ENCODE measurements at places on chromosomes 16 and 17.
A peak's percentile ranks its signal among the peaks of the same experiment; 100 is the strongest.

DNA sequence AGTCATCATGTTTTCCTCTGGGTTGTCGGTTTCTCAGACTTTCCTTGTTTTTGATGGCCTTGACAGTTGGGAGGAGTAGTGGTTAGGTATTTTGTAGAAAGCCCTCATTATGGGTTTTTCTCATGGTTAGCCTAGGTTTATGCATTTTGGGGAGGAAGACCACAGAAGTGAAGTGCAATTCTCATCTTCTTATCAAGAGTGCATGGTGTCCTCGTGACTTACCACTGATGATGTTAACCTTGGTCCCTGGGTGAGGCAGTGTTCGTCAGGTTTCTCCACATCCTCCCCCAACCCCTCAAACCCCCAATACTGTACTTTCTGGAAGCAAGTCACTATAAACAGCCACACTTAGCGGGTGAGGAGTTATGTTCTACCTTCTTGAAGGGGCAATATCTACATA lies 42.3 kb downstream of the BPTF start:
- DNase-seq: no peak

- no peak for DNase-seq
Measured at GRCh38 chr16:4523686-4524085, 14.9 kb downstream of the CDIP1 start.

DNA sequence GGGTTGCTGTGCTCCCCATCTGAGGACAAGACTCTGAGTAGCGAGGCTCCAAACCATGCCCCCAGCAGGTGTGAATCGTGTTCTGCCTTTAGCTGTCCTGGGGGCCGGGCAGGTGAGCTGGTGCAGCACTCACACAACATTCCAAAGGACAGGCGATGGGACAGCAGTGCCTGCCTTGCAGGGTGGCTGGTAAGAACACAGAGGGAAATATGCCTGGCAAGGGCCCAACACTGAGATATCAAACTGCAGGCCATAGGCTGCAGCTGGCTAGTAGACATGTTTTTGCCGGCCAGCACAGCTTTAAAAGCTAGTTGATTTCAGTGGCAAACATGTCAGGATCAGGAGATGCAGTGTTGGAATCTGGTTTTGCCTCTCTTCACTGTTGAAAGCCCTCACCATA lies 23.6 kb downstream of the CLEC16A start:
- DNase-seq: no peak

GRCh38 chr17:58141505-58141904 lies 6.7 kb upstream of the OR4D1 start:
- DNase-seq: no peak

DNA sequence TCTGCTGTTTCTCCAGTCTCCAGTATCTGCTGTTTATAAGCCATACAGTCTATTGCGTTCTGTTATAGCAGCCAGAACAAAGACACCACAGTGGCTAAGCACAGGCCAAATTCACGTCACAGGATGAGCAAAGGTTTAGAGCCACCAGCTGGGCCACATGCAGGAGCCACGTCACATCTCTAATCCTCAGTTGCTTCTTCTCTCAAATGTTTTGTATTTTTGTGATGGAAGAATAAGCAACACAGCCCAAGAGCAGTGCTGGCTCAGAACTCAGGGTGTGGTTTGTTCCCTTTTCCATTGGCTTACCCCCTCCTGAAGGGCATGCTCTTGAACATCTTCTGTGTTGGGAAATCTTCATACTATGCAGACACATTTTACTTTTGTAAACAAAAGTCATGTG lies 309.4 kb upstream of the CDH5 start:
- no peak for DNase-seq

DNA sequence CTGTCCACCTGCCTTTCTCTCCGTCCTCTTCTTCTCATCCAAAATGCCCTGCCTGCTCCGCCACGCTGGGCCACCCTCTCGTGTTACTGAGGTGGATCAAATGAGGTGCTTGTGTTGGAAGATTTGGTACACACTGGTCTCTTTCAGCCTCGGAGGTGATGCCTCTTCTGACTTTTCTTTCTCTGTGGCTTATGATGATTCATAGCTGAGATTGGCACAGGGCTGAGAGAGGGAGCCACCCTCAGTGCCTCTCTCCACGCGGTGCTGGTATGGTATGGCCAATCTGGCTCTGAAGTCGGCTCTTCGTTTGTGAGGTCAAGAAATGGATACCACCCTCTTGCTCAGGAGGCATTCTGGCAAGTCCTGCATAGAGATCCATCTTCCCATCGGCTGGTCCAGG lies 82.4 kb downstream of the PLCG2 start:
- no peak for DNase-seq

- DNase-seq: no peak
Measured at GRCh38 chr16:11630046-11630767, 38.0 kb upstream of the SNN start.

GRCh38 chr16:85172455-85173145 lies 60.3 kb upstream of the CIBAR2 start:
- no peak for DNase-seq

DNA sequence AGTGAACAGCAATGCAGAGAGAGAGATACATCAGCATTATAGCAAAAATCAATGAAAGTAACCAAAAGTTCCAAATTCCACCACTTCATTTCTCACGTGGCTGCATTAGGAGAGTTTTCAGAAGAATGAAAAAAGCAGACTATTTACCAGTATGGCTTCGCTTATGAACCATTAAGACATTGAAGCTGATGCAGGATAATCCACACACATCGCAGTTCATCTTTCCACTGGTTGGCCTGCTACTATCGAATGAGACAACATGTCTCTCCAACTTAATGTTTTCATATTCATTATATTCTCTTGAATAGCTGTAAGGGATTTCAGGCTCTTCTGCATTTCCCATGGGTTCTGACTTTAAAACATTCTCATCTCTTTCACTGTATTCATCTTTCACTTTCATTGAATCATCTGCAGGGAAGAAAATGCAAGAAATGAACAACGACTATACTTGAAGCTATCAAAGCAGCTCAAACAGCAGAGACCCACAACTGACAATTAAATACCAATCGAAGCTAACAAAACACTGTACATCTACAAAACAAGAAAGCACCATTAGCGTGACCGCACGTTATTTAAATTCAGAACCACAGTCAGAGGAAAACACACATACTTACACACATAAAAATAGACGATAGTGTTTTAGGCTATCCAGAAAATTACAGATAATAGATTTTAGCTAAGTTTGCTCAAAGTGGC lies 54.9 kb downstream of the GRB7 start:
- DNase-seq: no peak

DNA sequence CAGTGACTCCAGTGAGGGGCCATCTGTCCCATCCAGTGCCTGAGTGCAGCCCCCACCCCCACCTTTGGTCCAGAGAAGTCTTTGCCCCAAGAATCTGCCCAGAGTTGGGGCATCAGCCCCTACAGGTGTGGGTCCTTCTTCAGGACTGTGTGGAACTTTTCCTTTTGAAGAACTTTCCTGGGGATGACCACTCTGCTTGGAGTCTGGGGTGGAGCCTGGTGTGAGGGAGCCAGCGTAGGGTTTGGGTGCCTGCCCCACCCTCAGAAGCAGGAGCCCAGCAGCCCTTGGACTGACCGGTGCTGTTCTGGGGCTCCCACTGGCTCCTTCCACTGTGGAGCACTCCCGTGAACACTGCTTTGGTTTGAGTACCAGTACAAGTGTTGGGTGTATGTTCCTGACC lies 19.3 kb downstream of the MPRIP start:
- DNase-seq: no peak

DNA sequence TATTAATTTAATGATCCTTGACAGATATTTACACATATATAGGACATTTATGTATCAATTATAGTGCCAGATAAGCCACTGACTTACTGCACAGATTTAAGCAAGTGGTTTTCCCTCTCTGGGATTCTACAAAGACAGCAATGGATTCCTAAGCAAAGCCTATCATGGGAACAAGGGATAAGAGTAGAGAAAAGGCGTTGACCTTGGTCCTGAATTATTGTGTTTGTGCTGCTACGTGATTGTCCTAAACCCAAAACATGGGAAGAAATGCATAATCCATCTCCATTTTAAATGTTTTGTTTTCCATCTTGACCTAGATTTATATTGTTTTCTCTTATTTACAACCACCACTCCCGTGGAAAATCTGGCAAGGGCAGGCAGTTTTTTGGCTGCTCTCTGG lies 14.0 kb downstream of the SLFN11 start:
- no peak for DNase-seq

DNA sequence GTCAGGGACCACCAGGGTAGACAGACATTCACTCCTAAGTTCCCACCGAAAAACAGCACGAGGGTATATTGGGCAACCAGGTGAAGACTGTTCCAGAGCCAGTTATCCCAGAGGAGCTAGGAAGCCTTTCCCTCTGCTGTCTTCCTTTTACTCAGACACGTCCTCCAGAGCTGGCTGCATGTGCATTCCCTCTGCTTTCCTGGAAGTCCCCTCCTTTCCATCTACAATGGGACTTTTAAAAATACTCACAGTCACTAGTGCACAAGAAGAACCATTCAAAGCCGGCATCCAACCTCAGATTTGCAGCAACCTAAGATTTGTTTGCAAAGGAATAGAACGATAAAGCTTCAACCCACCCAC lies 32.5 kb upstream of the CRISPLD2 start:
- no peak for DNase-seq

- no peak for DNase-seq
Measured at GRCh38 chr17:48440669-48441068, 10.7 kb upstream of the SKAP1 start.

DNA sequence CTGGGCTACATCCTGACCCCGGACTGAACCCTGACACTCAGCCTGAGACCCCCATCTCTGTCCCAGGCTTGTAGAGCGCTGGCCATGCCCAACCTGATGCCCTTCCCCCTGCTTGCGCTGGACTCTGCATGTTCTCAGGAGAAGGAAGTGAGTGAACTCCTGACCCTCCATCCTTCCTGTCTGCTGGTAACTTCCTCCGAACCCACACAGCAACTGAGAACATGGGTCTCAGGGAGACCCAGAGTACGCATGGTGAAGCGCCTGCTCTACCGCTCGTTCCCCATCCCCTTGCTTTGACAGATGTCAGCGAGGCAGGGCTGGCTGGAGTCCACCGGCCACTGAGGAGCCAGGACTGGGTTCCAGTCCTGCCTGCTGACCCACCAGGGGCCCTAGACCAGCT lies 6.1 kb downstream of the CAMKK1 start:
- DNase-seq: no peak

- no peak for DNase-seq
Measured at GRCh38 chr16:77946823-77947222, 75.5 kb upstream of the CLEC3A start.

GRCh38 chr16:24015923-24016322 lies 180.1 kb downstream of the PRKCB start:
- no peak for DNase-seq

DNA sequence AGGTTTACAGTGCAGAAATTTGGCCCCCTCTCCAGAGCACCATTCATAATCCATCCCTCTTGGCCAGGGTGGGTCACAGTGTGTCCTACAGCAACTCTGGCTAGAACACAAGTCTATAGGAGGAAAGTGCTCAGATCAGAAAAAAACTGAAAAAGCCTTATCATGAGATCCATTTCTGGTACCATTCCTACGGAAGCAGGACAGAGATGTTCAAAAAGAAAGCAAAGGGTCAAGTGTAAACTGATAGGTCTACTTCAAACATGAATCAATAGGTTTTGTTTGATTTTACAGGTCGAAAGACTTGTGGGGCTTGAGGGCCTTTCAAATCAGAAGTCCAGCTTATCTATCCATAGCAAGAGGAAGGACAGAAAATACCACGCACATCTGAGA lies 326.4 kb downstream of the SOX9 start:
- no peak for DNase-seq

- no peak for DNase-seq
Measured at GRCh38 chr17:16866436-16866835, 105.5 kb downstream of the TNFRSF13B start.

DNA sequence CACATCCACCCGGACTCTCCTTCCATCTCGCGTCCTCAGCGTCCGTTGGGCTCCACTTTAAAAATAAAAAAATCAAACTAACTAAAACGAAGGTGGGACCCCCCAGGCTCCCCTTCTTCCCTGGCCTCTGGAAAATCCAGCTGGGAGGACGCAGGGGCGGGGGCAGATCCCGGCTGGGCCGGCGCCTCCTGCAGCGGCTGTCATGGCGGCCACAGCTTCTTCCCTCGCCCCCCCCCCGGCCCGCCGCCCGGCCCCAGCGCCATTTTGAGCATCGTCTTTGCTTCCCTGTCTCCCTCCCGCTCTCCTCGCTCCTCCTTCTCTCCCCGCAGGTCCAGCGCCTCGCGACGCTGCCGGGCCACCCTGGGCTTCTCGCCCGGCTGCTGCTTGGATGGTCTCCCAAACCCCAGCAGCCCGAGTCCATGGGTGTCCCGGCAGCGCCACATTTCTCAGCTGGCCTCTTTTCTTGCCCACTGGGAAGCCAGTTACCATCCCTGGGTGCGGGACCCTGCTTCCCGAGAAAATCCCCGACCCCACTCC lies 3.3 kb downstream of the HOXB2 start:
- peak; percentile 40 for DNase-seq

- no peak for DNase-seq
Measured at GRCh38 chr16:3713587-3714242, 3.6 kb downstream of the TRAP1 start.

GRCh38 chr17:50967795-50968194 lies 101.6 kb upstream of the TOB1 start:
- DNase-seq: no peak

- no peak for DNase-seq
Measured at GRCh38 chr17:77841742-77842527, 116.6 kb upstream of the TNRC6C start.

GRCh38 chr16:2526135-2526534 lies 5.1 kb downstream of the CEMP1 start:
- DNase-seq: no peak

GRCh38 chr16:69384974-69385373 lies 833 bp downstream of the TERF2 start:
- DNase-seq: no peak

DNA sequence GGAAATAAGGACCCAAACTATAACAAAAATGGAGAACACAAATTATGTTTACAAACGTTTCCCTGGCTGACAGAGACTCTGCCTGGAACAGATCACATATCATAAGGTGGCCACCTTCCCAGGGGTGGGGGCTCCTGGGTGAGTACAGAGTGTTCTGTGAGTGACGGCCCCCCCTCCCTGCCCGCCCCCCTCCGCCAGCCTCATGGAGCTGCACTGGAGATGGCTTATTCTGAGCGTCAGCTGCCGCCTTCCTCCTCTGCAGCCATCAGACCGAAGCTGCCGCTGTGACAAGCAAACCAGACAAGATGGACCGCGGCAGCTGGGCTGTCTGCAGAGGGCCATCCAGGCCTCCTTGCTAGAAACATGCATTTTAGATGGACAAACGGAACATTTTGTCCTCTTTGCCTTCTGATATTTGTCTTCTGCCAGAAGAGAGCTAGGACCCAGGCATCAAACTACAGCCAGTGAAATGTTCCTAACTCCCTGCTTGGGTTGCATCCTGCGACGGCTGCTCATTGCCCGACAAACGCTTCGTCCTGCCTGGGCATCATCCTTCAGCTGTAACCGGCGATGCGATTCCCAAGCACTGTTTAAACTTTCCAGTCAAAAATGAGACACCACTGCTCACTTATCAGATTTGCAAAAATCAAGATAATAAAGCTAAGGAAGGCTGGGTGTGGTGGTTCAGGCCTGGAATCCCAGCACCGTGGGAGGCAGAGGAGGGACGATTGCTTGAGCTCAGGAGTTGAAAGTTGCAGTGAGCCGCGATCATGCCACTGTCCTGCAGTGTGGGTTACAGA lies 15.3 kb upstream of the RPTOR start:
- DNase-seq: no peak
